ENCODE measurements at places on chromosomes 12 and 14.

DNA sequence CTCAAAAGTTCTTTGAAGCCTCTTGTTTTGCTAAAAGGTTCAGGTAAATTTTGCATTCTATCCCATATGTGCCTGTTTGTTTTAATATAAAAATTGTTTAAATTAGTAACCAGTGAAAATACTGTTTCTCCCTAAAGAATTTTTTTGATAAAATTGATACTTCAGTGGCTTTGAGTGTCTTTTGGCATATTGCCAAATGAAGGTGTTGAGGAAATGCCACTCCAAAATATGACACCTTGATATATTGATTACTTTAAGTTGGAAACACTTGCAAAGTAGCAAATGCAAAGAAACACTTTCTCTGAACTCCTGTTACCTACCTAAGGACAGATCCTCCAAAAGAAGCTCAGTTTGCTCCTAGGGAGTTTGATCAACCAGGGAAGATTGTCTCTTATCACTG, 8.4 kb downstream of the STYX start:
- DNase-seq: no peak

DNA sequence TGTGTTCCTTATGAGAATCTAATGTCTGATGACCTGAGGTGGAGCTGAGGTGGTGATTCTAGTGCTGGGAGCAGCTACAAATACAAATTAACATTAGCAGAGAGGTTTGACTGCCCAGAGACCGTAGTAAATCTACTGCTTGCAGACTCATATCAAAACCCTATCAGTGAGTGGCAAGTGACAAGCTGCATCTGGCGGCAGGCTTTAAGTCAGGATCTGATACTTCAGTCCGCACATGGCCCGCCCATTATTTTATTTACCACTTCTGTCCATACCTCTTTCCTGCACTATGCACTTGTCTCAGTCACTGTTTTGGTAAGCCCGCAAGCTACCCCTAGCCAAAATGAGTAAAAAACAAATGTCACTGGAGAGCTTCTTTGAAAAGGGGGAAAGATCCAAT, 11.4 kb downstream of the CEP128 start:
- no peak for DNase-seq

- no peak for DNase-seq
Observed at GRCh38 chr12:68001486-68002466, 12.5 kb downstream of the IFNG-AS1 start.

- no peak for DNase-seq
Observed at GRCh38 chr12:42482041-42482747, 107.4 kb downstream of the PRICKLE1 start.

- no peak for DNase-seq
Observed at GRCh38 chr12:4108803-4109345, 164.7 kb upstream of the CCND2 start.

DNA sequence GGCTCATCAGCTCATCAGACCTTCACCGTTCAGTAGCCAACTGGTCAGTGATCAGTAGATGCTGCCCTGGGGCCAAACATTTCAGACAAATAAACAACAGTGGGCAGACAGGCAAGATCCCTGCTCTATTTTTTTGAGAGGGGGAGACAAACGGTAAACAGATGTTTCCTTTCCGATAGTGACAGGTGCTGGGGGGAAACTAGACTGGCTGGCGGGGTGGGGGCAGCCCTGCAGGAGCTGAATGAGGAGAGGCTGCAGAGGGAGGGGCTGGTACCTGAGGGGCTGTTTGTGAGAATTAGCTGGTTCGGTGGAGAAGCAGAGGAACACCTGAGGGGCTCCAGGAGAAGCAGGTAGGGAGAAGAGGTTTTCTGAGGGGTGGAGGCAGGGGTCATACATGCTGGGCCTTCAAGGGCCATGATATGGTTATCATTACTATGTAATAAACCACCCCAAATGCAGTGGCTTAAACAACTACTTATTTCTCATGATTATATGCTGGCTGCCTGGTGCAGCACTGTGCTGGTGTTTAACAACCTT, 8.2 kb upstream of the GOLGA3 start:
- DNase-seq: no peak

DNA sequence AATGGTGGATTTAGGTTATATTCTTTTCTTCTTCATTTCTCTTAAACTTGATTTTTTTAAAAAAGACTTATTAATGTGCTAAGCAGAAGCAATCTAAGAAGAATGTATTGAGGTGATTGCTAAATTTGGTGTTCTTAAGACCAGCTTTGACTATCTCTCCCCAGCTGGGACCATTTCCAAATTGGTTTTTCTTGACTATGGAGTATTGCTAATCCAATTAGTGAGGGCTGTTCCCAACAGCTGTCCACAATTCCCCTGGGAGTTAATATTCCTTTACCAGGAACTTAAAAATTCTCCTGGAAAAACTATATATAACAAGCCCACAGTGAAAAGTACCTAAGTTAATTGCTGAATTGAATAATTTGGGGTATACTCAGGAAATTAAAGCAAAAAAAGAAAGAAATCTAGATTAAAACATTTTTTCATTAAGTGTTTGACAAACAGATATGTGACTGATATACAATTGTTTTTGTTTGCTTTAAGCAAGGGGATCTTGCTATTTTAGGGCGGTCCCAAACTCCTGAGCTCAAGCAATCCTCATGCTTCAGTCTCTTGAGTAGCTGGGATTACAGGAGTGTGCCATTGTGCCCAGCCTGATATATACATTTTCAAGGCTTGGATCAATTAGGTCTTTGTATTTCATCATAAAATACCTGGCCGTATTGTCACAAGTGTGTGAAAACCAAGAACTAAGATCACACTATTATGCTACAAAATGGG, 105.0 kb downstream of the FAR2 start:
- DNase-seq: no peak

- no peak for DNase-seq
Observed at GRCh38 chr14:101595349-101595748, 34.1 kb downstream of the DIO3 start.

DNA sequence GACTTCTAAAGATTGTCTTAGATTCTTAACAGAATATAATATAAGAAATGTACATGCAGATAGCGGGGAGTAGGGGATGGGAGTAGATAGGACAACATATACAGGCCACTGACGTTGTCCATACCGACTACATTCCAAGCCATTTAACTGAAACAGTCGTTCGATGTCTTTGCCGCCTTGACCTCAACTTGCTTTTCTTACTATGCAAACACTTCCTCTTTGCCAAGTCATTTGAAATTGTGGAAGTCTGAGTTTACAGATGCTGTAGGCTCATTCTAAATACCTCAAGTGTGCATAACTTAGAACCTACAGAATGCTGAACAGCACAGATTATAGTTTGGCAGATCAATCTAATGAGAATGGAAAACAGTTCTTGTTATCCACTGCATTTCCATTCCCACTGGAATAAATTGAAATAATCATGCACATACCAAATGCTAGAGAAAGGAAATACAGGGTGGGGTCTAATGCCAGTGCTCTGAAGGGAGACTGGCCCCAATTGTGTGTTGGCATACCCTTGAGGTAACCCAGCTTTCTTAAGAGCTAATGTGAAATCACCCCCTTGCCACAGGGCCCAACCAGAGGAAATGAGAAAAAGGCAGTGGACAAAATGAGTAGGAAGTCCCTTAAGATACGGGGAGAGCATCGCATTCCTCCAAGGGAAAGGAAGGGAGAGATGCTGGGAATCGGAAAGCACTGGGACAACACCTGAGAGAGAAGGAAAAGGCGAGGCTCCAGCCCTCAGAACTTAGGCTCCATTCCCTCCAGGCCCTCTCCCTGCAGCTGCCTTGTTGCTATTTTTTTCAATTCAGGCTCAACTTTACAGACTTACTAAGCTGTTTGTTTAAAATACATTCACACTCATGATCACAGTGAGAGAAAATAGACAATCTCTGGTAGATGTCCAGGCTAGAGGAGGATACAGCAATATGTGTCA, 380.9 kb upstream of the TMTC1 start:
- no peak for DNase-seq

- no peak for DNase-seq
Observed at GRCh38 chr12:93785249-93786010, 108.3 kb downstream of the CRADD start.

GRCh38 chr12:123469978-123470377, 12.0 kb downstream of the SNRNP35 start:
- DNase-seq: no peak

- DNase-seq: no peak
Observed at GRCh38 chr12:121356657-121357056, 4.4 kb upstream of the ANAPC5 start.

- DNase-seq: no peak
Observed at GRCh38 chr12:11162502-11162901, 8.5 kb upstream of the SMIM10L1 start.

- no peak for DNase-seq
Observed at GRCh38 chr12:68367903-68368302, 35.7 kb upstream of the MDM1 start.

GRCh38 chr14:98433436-98433835, 838.6 kb downstream of the BCL11B start:
- DNase-seq: no peak

DNA sequence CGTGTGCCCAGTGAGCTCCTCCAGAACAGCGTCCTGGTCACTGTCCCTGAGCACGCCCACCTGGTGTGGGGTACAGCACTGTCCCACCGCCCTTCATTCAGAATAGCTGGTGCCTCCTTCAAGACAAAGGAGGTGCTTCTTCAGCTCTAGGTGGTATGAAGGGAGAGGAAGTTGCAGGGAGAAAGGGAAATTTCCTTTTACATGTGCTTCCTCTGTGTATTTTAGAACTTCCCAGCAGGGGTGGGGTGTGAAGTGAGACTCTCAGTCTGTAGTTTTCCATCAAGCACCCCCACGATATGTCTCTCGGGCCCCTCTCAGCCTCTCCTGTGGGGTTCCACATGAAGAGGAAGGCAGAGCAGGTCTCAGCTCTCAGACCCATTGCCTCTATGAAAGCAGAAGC, 1.2 kb upstream of the SLC6A12 start:
- DNase-seq: no peak

GRCh38 chr14:63076488-63076887, 31.2 kb upstream of the KCNH5 start:
- DNase-seq: no peak

GRCh38 chr12:6784296-6784695, 5.0 kb upstream of the CD4 start:
- no peak for DNase-seq

DNA sequence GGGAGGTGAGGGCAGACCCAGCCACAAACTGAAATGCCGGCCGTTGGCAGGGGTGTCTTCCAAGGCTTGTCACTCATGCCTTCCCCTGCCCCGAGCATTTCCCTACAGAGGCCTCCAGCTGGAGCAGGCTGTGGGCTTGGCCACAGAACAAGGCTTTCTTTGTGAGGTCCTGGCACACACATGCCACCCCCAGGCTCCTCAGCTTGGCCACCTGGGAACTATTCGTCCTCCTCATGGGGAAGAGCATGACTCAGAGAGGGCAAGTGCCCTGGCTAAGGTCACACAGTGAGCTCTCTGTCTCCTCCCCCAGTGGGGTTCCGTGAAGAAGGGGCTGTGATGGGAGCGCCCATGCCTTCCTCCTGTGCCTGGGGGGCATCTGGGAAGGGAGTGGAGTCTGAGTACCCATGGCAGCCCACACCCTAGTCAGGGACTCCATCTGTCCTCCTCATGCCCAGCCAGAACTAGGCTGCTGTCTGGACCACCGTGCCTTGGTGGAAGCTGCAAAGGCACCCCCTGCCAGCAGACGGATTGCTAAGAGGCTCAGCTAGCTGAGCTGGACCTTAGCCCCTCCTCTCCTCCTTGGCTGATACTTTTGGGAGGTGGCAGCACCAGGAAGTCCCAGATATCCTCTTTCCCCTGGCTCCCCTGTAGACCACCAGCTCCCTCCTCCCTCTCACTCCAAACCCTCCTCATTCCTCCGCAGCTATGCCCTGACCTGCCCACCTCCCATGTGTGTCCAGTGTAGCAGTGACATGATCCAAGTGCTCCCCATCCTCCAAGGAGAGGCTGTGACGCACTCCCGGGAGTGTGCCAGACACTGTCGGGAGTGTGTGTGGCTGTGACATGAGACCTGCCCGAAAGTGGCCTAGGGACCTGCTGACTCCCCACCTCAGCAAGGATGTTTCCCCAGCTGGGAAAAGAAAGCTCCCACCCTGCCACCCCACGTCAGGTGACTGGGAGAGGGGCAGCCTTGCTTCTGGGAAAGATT, 21.4 kb downstream of the ABCB9 start:
- no peak for DNase-seq

- DNase-seq: no peak
Observed at GRCh38 chr14:32249780-32250179, 46.7 kb upstream of the RNU6-8 start.

GRCh38 chr12:68434391-68435298, 102.5 kb upstream of the MDM1 start:
- DNase-seq: no peak

GRCh38 chr12:82057770-82058169, 298.6 kb upstream of the PPFIA2 start:
- no peak for DNase-seq

GRCh38 chr12:16612647-16613046, 6.7 kb upstream of the LMO3 start:
- no peak for DNase-seq
